CD4-positive, alpha-beta T cell treated with Interleukin-4 for 4 hours (primary cell): ENCODE measurements at places on chromosomes 12 and 14.

DNA sequence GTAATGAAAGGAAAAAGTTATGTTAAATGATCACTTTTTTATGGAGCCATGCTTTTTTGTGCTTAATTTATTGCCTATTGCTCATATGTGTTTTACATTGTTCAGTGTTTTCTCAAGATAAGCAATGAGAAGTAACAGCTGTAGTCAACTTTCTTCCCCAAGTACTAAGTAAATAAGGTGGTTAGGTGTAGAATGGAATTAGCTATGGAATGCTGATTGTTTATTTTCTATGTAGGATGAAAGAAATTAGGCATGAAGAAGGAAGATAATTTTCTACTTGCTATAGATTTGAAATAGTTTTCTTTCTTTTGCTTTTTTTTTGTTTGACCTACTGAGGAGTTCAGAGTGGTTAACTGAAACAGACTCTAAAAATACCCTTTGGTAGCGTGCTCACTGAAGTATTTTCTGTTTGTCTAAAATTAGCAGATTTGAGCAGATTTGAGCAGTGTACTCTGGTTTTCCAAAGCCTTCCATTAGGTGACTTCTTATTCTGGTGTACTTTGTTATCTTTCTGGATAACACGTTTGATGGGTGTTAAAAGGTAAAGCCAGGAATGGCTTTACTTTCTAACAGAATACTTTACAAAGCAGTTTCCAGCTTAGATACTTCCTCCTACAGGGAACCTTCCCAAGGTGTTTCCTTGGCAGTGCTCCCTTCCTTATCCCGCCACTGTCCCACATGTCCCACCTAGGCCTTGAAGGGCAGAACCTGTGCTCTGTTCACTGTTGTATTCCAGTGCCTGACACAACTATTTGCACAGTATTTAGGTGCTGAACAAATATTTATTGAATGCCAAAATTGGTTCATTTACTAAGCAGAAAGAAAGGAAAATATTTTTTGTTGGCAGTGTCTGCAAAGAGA is 56.0 kb downstream of the RASSF3 start:
- no peak for DNase-seq

- no peak for DNase-seq
These were observed 120.4 kb downstream of the LRRIQ1 start for GRCh38 chr12:85156569-85156968.

GRCh38 chr12:1592444-1593173 is 1.8 kb downstream of the FBXL14 start:
- DNase-seq = peak; percentile 67

- DNase-seq = no peak
These were observed 20.9 kb downstream of the SLCO1C1 start for GRCh38 chr12:20716037-20716436.

DNA sequence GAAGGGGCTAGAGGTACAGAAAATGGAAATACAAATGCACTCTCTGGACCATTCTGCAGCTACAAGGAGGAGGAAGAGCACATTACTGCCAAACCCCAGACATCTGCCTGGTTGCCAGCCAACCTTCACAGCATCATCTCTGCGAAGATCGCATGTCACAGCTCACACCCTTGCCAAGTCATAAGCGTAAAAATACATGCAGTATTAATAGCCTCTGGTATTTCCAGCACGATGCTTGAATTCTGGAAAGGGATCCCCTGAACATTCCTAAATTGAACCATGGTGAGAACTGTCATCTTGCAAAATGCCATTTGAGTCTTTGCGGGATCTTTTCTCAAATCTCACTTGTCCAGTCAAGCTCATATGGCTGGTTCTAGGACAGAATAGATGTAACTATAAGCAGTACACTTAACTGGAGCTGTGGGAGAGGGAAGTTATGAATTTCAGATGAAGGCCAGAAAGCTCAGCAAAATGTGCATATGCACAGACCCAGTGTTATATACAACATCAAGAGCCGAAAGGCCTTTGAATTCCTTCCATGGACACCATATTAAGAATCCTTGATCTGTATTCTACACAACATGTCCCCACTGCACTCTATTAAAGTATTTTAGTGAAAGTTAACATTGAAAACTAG is 211.6 kb downstream of the DUSP6 start:
- no peak for DNase-seq

DNA sequence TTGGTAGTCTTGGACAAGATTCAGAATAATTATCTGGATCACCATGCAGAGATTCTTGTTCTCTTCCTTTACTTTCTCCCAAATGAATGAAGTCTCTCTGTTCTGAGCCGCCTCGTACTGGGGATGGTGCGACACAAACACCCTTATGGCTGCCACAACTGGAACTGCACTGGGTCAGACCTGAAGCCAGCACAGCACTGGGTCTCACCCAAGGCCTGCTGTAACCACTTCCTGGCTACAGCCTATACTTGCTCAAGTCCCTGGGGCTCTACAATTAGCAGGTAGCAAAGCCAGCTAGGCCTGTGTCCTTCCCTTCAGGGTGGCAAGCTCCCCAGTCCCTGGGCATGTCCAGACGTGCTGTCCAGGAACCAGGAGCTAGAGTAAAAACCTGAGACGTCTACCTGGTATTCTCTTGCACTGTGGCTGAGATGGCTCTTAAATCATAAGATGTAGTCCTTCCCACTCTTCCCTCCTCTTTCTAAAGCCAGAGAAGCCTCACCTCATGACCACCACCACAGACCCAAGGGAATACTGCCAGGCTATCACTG is 27.6 kb downstream of the IFNG start:
- no peak for DNase-seq

- DNase-seq = no peak
These were observed 127.2 kb upstream of the LHX5 start for GRCh38 chr12:113598815-113599406.

- no peak for DNase-seq
These were observed 29.5 kb upstream of the C12orf76 start for GRCh38 chr12:110077800-110078199.

DNA sequence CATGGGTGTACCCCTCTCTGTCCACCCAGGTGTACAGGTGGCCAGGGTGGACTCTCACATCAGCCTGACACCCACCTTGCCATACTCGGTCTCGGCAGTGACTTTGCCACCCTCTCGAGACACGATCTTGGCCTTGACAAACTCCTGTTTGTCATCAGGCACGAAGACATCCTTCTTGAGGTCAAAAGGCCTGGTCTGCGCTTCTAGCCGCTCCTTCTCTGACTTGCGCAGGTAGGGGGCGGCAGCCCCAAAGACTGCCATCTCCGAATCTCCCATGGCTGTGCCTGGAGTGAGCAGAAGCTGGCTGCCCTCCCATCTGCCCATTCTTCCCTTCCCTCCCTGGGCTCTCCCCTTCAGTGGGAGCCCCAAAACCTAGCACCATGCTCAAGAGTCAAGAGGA is 2.0 kb downstream of the MYH7 start:
- DNase-seq = no peak

GRCh38 chr14:49362916-49363315 is 223.3 kb downstream of the RPS29 start:
- no peak for DNase-seq

DNA sequence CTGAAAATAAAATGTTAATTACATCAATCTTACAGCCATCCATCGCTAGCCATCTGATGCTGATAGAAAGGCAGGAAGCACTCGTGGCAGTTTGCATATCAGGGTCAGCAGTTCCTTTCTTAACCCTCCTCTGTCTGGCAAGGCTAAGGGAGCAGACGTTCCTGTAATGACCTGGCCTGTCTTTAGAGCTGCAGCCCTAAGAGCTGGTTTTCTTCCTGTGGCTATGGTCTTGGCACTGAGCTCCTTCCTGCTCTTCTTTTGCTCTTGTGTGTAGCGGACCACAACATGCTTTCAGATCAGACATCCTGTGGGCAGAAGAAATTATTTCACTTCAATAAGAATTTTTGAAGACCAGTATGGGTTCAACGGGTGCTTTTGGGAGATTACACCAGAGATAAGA is 170.4 kb downstream of the DAD1 start:
- DNase-seq = no peak
